ENCODE measurements at places on chromosomes 2 and 18.

GRCh38 chr18:21805771-21806366, 65.3 kb downstream of the MIB1 start:
- DNase-seq = no peak

DNA sequence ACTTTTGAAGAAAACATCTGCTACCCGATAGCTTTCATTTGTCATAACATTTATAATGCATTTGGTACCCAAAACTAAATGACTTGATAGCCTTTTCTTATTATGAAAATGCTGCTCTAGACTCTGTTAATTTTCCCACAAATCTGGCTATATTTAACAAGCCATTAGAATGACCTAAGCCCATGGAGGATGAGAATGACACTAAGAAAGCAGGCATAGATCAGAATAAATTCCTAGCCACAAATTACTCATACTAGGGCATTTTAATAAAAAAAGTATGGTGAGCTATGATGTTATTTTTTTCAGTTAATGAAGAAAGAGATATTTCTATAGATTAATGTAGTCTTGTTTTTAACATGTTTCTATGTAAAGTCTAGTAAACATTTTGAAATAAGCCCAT, 1728.3 kb downstream of the SUCLG1 start:
- DNase-seq = no peak

GRCh38 chr2:145329971-145330370, 810.1 kb upstream of the ZEB2 start:
- DNase-seq = no peak

- no peak for DNase-seq
These were observed 16.0 kb downstream of the LINC00305 start for GRCh38 chr18:64132871-64133270.

- no peak for DNase-seq
These were observed 55.6 kb downstream of the CCDC85A start for GRCh38 chr2:56239437-56239836.
